ENCODE measurements at places on chromosomes 2 and 18.

- H3K27me3 ChIP-seq, result no peaks in the 10 kb centered on the region
- H3K4me1 ChIP-seq, result no peaks in the 10 kb centered on the region
- no peaks in the 10 kb centered on the region for H3K36me3 ChIP-seq
- no peak for DNase-seq
- no peak overlapping the region for H3K4me3 ChIP-seq
Measured at GRCh38 chr2:133733901-133734255, 165.6 kb upstream of the NCKAP5 start.

GRCh38 chr2:128595763-128596395 is 277.2 kb upstream of the HS6ST1 start:
- H3K4me3 ChIP-seq, result no peak overlapping the region
- DNase-seq, result no peak
- no peak overlapping the region for H3K27ac ChIP-seq
- H3K36me3 ChIP-seq, result no peaks in the 10 kb centered on the region

DNA sequence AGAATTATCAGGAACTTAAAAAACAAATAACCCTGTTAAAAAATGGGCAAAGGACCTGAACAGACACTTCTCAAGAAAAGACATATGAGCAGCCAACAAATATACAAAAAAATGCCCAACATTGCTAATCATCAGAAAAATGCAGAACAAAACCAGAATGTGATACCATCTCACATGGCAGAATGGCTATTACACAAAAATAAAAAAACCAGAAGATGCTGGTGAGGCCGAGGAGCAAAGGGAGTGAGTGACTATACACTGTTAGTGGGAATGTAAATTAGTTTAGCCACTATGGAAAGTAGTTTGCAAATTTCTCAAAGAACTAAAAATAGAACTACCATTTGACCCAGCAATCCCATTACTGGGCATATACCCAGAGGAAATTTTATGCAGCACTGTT is 95.8 kb upstream of the DSEL start:
- H3K27me3 ChIP-seq, result no peaks in the 10 kb centered on the region
- no peaks in the 10 kb centered on the region for H3K4me1 ChIP-seq
- H3K4me3 ChIP-seq, result no peak overlapping the region
- no peaks in the 10 kb centered on the region for H3K36me3 ChIP-seq
- DNase-seq, result no peak
- H3K27ac ChIP-seq, result no peak overlapping the region

DNA sequence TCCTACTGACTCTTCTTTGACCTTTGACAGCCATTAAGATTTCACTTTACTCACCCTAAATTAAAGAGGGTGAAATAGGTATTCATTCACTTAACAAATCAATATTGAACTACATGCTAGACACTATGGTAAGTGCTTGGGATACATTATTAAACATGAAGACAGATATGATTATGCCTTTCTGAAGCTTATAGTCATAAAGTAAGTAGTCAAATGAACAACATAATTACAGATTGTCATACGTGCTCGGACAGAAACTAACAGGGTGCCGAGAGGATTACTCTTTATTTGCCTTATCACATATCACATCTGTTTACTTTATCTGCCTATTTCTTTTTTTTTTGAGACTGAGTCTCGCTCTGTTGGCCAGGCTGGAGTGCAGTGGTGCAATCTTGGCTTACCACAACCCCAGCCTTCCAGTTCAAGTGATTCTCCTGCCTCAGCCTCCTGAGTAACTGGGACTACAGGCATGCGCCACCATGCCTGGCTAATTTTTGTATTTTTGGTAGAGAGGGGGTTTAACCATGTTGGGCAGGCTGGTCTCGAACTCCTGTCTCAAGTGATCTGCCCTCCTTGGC is 9.8 kb downstream of the ACVR2A start:
- no peaks in the 10 kb centered on the region for H3K27me3 ChIP-seq
- no peak overlapping the region for H3K27ac ChIP-seq
- no peaks in the 10 kb centered on the region for H3K36me3 ChIP-seq
- no peak overlapping the region for H3K4me3 ChIP-seq
- DNase-seq, result no peak

GRCh38 chr2:218853766-218854165 is 5.8 kb upstream of the WNT6 start:
- no peaks in the 10 kb centered on the region for H3K27me3 ChIP-seq
- no peak overlapping the region for H3K27ac ChIP-seq
- no peaks in the 10 kb centered on the region for H3K4me1 ChIP-seq
- DNase-seq, result no peak

Data from tibial artery (tissue), 4 donors.